ENCODE measurements at places on chromosomes 2 and 18.

GRCh38 chr18:78980777-78981380, 1.3 kb downstream of the SALL3 start:
- no peak for DNase-seq

DNA sequence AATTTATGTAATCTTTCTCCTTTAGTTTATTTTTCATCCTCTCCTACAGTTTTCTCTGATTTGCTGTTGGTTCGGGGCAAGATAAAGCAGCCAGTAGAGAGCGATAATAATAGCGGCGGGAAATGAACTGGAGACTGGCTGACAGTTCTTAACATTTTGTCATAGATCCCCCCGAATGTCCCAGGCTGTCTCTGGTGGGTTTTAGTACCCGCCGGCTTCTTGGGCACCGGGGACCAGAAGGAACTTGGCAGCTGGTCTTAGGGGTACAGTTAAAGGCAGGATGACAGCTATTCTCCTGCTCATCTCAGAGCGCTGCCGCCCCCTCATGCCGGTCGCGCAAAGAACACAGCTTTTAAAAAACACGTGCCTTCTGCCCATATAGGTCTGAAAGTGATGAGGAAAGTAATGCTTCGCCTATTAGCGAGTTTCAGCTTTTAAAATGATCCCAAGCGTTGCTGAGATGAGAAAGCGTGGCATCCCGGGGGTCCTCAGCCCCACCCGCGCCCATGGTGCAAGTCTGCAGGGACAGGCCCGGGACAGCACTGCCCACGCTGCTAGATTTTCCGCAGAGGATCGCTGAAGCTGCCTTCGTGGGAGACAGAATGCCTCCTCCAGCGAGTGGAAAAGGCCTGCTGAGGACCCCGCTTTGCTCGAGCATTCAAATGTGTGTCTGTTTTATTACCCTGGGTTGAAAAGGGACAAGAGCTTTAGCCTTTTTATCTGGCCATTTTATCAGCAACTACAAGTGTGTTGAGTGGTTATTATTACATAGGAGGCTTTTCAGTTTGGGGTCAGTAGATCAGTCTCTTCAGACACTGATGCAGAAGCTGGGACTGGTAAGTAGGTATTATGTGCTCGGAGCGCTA, 3.8 kb downstream of the ONECUT2 start:
- DNase-seq: peak; percentile 7

DNA sequence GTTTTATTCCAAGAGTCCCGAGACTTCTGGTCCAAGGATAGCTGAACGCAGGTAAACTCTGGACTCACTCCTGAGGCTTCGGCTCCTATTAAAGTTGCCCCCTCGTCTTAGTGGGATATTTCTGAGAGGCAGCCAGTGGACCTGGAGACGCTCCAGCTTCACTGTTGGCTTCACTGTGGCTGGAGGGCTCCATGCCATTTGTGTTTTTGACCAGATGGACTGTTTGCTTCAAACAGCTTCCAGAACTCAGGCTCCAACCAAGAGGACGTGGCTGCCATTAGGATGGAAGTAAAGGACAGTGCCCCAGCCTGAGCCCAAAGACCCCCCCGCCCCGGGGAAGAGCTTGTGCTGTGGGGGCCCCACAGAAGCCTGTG, 94.4 kb upstream of the LDAH start:
- no peak for DNase-seq

GRCh38 chr2:44652701-44653100, 288.8 kb upstream of the SIX3 start:
- no peak for DNase-seq

DNA sequence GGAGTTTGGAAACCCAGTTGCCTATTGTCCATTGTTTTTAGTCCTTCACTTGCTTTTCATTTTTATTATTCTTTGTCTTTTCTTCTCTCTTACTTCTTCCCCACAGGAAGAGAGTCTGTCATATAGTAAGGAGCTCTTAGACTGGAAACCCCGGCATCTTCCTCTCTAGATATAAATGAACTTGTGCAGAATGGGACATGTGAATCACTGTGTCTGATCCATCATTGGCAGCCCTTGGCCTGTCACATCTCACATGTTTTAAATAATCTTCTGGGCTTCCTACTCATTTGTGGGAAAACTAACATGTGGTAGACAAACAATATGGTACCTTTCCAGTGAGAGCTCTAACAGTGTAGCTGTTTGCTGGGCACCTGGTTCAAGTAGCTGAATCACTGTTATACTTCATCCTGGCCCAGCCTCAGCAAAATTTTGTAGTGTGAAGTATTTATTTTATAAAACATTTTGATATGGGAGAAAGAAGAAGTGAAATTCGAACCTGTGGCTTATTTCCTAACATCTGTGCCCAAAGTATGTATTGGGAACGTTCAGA, 112.8 kb downstream of the PHLPP1 start:
- no peak for DNase-seq

DNA sequence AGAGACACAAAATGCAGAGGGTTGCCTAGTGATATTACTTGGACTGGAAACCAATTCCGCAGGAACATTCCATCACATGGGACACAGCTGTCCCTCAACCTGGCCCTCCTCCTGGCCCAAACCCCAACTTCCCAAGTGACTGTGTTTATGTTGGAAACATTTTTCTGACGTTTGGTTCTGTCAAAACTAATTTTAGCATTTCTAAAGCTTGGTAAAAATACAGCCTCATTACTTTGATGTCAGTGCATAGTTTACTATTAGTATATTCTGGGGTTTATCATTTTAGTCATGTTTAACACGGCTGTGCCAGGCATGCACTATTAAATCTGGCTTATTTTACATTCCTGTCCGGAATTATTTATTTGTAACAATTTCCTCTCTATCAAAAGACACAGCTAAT, 69.9 kb downstream of the GLI2 start:
- no peak for DNase-seq

- no peak for DNase-seq
These were observed 109.1 kb downstream of the PLEKHA3 start for GRCh38 chr2:178589335-178589734.

GRCh38 chr2:55111570-55112228, 61.4 kb upstream of the RTN4 start:
- no peak for DNase-seq

DNA sequence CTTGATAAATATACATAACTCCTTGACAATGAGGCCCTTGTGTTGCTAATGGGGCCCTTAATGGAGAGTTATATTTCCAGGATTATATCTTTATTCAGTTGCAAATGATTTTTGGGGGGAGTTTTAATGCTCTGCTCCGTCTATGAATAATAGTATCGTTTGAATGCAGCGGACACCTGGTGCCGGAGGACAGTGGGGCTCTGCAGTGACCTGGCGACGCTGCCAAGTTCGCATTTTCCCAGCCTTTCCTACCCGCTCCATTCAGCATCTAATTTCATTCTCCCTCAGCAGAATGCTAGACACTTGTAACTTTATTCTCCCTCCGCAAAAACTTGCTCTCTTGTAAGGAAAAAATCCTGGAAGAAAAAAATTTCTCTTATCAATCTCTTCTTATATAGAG, 257.6 kb upstream of the SALL3 start:
- no peak for DNase-seq

DNA sequence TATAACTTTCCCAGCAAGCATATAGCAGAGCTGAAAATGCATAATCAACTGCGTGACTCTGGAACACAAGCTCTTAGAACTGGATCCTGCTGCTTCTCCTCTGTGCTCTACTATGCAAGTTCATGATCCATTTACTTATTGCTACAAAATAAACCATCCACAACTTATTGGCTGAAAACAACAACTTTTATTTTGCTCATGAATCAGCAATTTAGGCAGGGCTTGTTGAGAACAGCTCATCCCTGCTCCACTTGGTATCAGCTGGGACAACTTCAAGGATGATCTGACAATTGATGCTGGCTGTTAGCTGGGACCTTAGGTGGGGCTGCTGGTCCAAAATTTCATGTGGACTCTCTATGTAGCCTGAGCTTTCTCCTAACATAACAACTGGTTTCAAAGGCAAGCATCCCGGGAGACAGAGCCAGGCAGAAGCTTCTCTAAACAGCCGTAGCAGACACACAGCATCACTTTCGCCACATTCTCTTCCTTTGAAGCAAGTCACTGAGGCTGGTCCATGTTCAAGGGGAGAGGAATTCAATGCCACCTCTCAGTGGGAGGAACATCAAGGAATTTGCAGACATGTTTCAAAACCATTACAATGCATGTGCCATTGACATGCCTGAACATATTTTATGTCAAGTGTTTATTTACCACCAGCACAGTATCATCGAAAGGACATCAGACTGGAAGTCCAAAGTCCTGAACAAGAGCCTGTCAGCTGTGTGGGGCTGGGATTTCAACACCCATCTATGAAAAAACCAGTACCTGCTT, 153.1 kb upstream of the PKDCC start:
- no peak for DNase-seq

DNA sequence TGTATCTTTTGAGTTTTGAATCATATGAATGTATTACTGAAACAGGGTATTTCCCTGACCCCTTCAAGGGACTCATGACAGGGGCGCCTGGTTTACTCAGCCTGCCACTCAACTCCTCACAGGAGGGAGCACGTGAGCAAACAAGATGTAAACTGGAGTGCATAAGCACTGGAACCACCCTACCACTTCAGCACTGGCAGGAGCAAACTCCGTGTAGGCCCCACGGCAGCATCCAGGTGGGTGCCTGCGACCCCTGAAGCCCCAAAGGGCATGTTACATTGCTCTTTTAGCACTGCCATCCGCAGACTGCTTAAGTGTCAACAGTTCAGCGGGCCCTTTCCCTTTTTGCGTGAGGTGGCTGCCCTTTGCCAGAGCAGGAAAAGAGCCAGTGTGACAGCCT, 8.2 kb upstream of the DAPL1 start:
- DNase-seq: no peak

GRCh38 chr18:50706651-50707050, 113.2 kb downstream of the MRO start:
- DNase-seq: no peak

- DNase-seq: no peak
These were observed 44.7 kb downstream of the THSD7B start for GRCh38 chr2:136809998-136810397.

- DNase-seq: no peak
These were observed 9.5 kb downstream of the CHPF start for GRCh38 chr2:219533930-219534661.

- no peak for DNase-seq
These were observed 816.4 kb downstream of the SOCS6 start for GRCh38 chr18:71105078-71105819.

DNA sequence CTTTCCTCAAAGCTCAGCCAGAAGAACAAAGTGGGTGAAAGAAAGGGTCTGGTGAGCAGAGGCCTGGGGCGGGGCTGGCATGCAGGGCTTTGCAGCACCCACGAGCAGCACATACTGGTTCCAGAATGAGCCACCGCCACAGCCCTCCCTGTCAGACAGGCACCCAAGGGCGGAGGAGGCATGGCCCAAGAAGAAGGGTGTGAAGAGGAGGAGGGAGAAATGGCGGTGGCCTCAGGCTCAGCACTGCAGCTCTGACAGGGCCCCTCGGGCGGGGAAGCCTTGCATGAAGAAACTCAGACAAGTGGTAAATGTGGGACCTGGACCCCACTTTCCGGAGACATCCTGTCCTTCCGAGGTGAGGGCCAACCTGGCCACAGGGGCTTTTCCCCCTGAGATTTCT, 15.7 kb downstream of the FAM228A start:
- DNase-seq: no peak

- no peak for DNase-seq
These were observed 406.6 kb upstream of the MMADHC start for GRCh38 chr2:149994057-149994728.

GRCh38 chr2:8044046-8044594, 637.7 kb upstream of the ID2 start:
- DNase-seq: no peak

- DNase-seq: no peak
These were observed 319.2 kb upstream of the LRATD1 start for GRCh38 chr2:14313341-14313740.

DNA sequence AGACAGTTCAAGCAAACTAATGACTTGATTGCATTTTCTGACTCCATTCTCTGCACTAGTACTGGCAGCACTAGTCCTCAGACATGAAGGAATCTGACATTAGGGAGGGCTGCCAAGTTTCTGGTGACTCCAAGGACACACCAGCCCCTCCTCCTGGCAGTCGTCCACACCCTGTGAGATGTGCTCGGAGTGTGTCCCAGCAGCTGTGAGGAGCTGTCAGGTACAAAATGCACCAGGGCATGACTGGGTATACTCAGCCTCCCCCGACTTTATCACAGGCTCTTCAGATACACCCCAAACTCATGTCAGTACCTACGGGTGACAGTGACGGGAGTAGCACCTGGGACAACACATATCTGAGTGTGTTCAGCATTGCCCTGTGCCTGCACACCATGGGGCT, 43.1 kb downstream of the EDAR start:
- DNase-seq: no peak
